ENCODE measurements at places on chromosomes 2 and 18.

GRCh38 chr2:43525506-43525905 lies 70.3 kb downstream of the THADA start:
- DNase-seq: no peak

GRCh38 chr18:61637319-61637718 lies 255.5 kb downstream of the RNF152 start:
- DNase-seq: no peak

- no peak for DNase-seq
Observed at GRCh38 chr2:69490486-69490885, 53.3 kb upstream of the NFU1 start.

GRCh38 chr2:197799068-197799467 lies 5.3 kb upstream of the PLCL1 start:
- no peak for DNase-seq

- no peak for DNase-seq
Observed at GRCh38 chr2:41886145-41886664, 161.6 kb upstream of the PKDCC start.

DNA sequence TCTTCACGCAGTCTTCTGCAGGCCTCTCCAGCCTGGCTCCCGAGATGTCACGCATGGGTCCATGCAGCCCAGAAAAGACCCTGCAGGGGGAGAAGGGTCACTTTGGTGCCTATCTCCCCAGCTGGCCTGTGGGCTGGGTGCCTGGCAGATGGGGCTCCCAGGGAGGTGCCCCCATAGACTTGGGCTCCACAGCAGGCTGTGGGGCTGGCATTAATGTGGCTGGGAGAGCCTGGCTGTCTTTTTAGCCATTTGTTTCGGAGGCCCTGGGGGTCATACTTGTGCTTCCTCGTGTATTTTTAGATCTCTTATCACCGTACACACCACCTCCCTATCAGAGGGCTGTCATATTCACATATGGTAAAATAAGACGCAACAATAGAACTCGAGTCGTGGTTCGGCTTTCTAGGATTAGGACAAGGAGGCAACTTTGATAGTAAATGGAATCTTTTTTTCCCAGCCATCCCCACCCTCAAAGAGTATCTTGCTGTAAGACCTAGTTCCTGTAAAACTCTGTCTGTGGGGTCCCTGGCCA lies 74.5 kb downstream of the LRRFIP1 start:
- peak; percentile 78 for DNase-seq

DNA sequence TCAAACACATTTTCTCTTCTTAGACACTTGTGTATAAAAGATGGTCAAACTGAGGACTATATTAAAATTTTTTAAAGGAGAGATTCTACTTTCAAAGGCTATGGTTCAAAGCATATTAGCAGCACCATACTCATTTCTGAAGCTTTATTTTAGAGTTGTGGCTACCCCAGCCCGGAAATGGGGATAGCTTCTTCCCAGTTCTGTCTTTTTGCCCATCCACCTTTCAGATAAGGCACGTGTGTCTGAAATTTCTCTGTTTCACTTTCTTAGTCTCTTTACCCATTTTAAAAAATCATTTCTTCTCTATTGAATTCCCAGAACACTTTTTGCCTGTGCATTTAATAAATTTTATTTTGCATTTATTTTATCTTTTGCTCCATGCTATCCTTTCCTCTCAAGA lies 431.5 kb downstream of the RNF144A start:
- no peak for DNase-seq

GRCh38 chr2:113291191-113291590 lies 12.5 kb upstream of the PAX8 start:
- DNase-seq: no peak

GRCh38 chr18:44729631-44730101 lies 49.0 kb downstream of the SETBP1 start:
- peak; percentile 25 for DNase-seq

- DNase-seq: no peak
Observed at GRCh38 chr2:95044601-95045000, 19.1 kb downstream of the MAL start.

GRCh38 chr2:204732019-204732418 lies 186.7 kb downstream of the PARD3B start:
- DNase-seq: no peak

- no peak for DNase-seq
Observed at GRCh38 chr2:124975224-124975623, 950.1 kb downstream of the CNTNAP5 start.

GRCh38 chr2:36451512-36451911 lies 95.9 kb downstream of the CRIM1 start:
- DNase-seq: peak; percentile 88

Measured in hematopoietic multipotent progenitor cell treated with erythropoietin and hydrocortisone succinate and interleukin-3 and kit ligand, for 4 days (in vitro differentiated cells).